Prostate gland (tissue), 2 donors: ENCODE measurements at places on chromosomes 11 and 22. TPM values are rescaled to one million over a fixed set of nuclear protein-coding genes. Genes with fewer than 3 reads are reported as not detected.

DNA sequence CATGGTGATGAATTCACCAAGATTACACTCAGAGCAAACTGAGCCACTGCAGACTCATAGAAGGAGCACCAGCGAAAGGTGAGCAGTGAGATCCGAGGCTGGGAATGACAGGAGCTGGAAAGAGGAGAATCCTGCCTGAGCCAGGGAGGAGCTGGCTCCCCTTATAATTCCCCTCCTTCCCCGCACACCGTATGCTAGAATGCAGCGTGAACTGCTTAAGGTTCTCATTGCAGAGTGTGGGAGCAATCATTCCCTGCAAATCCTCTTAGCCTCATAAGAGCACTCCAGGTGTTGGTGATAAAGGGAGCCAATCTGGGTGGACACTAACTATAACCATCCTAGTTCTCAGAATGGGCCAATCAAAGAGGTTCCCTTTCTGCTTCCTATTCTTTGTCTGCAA lies 127.6 kb upstream of the TEAD1 start:
- H3K27ac ChIP-seq: no peak overlapping the region
- no peaks in the 10 kb centered on the region for H3K4me1 ChIP-seq
- no peaks in the 10 kb centered on the region for H3K36me3 ChIP-seq
- no peak for DNase-seq
- H3K27me3 ChIP-seq: no peaks in the 10 kb centered on the region

GRCh38 chr22:17739196-17739975 lies 34.9 kb downstream of the BID start:
- no peak overlapping the region for H3K27ac ChIP-seq
- no peak for DNase-seq
- H3K27me3 ChIP-seq: no peaks in the 10 kb centered on the region
- no peaks in the 10 kb centered on the region for H3K4me1 ChIP-seq
- no peaks in the 10 kb centered on the region for H3K36me3 ChIP-seq
- no peak overlapping the region for H3K4me3 ChIP-seq

GRCh38 chr11:45606514-45607281 lies 58.7 kb downstream of the CHST1 start:
- no peak for DNase-seq
- no peaks in the 10 kb centered on the region for H3K27me3 ChIP-seq
- no peak overlapping the region for H3K27ac ChIP-seq

The IGLL5 gene
- total RNA-seq: not detected

- DNase-seq: peak; percentile 72
- no peak overlapping the region for H3K27ac ChIP-seq
- no peaks in the 10 kb centered on the region for H3K27me3 ChIP-seq
- no peaks in the 10 kb centered on the region for H3K36me3 ChIP-seq
These were observed 126.0 kb upstream of the MTNR1B start for GRCh38 chr11:92843455-92843854.

- no peaks in the 10 kb centered on the region for H3K27me3 ChIP-seq
- H3K4me3 ChIP-seq: no peak overlapping the region
- no peaks in the 10 kb centered on the region for H3K36me3 ChIP-seq
- peaks cover 12% of the 10 kb centered on the region for H3K4me1 ChIP-seq
These were observed 9.0 kb downstream of the USP2 start for GRCh38 chr11:119372260-119373058.

DNA sequence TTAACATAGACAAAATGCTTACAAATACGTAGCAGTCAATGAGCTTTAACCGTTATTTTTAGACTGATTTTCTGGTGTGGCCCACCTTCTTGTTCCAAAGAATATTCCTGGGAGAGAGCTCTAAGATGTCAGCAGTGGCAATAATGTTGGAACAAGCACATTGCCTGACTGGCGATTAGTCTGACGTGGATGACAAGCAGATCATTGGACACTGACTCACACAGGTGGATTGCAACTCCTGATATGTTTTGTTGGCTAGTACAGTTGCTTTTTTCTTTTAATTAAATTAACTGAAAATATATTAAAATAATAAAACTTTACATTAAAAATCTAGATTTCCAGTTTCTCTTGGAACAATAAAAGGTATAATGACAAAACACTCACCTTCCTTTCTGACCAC lies 78.0 kb downstream of the TENM4 start:
- no peak for DNase-seq
- H3K27ac ChIP-seq: no peak overlapping the region
- H3K36me3 ChIP-seq: no peaks in the 10 kb centered on the region
- H3K27me3 ChIP-seq: no peaks in the 10 kb centered on the region
- no peak overlapping the region for H3K4me3 ChIP-seq

DNA sequence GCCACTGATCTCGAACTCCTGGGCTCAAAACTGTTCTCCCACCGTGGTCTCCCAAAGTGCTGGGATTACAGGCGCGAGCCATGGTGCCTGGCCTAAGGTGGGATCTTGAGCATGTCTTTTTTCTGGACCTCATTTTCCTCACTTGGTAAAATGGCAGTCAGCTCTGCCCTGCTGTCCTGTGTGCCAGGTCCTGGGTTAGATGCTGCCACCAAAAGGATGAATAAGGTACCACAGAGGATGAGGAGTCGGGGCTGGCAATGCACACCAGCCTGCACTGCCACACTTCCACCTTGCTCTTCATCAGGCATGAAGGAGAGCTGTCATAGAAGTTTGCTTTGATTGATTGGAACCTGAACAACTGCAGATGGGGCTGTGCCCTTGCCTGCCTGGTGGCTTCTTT lies 32.3 kb downstream of the ACO2 start:
- H3K4me1 ChIP-seq: no peaks in the 10 kb centered on the region
- H3K27ac ChIP-seq: no peak overlapping the region
- no peaks in the 10 kb centered on the region for H3K27me3 ChIP-seq
- no peaks in the 10 kb centered on the region for H3K36me3 ChIP-seq

The PGA4 gene
- not detected for total RNA-seq

The RAB39A gene
- 0.97 TPM for total RNA-seq

GRCh38 chr11:118921929-118922744 lies 3.6 kb downstream of the BCL9L start:
- H3K4me3 ChIP-seq: peak overlapping the region; percentile 97
- H3K27me3 ChIP-seq: no peaks in the 10 kb centered on the region
- H3K4me1 ChIP-seq: peaks cover 61% of the 10 kb centered on the region

- H3K4me3 ChIP-seq: no peak overlapping the region
- no peaks in the 10 kb centered on the region for H3K27me3 ChIP-seq
- no peak for DNase-seq
- no peak overlapping the region for H3K27ac ChIP-seq
- no peaks in the 10 kb centered on the region for H3K36me3 ChIP-seq
These were observed 13.2 kb upstream of the OSBPL5 start for GRCh38 chr11:3178349-3178748.

The LIF gene
- 0.59 TPM for total RNA-seq

GRCh38 chr11:65130631-65131416 lies 3.5 kb downstream of the SYVN1 start:
- H3K27me3 ChIP-seq: no peaks in the 10 kb centered on the region
- peaks cover 40% of the 10 kb centered on the region for H3K36me3 ChIP-seq
- peaks cover 7% of the 10 kb centered on the region for H3K4me1 ChIP-seq
- no peak for DNase-seq
- H3K4me3 ChIP-seq: no peak overlapping the region

DNA sequence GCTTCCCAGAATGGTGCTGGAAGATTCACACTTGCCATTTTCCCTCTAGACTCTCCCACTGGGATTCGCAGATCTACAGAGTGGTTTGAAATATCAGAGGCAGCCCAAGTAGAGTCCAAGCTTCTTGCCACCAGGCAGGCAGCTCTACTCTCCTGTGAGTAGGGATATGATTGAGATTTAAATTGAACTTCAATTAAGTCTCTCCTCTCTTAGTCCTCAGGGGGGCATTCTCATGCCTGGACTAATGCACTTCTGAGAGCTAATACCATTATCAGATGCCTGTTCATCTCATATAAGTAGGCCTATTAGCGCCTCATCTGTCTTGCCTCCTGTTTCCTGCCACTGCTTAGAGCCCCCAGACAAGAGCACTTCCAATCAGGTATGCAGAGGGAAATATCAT lies 25.5 kb upstream of the AMPD3 start:
- H3K27ac ChIP-seq: no peak overlapping the region
- no peaks in the 10 kb centered on the region for H3K36me3 ChIP-seq
- H3K4me3 ChIP-seq: no peak overlapping the region

- no peak overlapping the region for H3K4me3 ChIP-seq
- no peak overlapping the region for H3K27ac ChIP-seq
- no peak for DNase-seq
- H3K27me3 ChIP-seq: no peaks in the 10 kb centered on the region
These were observed 102.8 kb downstream of the ARHGAP32 start for GRCh38 chr11:129089279-129089678.

GRCh38 chr11:75981546-75981945 lies 166.5 kb downstream of the UVRAG start:
- no peaks in the 10 kb centered on the region for H3K36me3 ChIP-seq
- H3K27me3 ChIP-seq: no peaks in the 10 kb centered on the region
- no peak overlapping the region for H3K27ac ChIP-seq
- DNase-seq: no peak
- no peak overlapping the region for H3K4me3 ChIP-seq
- H3K4me1 ChIP-seq: no peaks in the 10 kb centered on the region

DNA sequence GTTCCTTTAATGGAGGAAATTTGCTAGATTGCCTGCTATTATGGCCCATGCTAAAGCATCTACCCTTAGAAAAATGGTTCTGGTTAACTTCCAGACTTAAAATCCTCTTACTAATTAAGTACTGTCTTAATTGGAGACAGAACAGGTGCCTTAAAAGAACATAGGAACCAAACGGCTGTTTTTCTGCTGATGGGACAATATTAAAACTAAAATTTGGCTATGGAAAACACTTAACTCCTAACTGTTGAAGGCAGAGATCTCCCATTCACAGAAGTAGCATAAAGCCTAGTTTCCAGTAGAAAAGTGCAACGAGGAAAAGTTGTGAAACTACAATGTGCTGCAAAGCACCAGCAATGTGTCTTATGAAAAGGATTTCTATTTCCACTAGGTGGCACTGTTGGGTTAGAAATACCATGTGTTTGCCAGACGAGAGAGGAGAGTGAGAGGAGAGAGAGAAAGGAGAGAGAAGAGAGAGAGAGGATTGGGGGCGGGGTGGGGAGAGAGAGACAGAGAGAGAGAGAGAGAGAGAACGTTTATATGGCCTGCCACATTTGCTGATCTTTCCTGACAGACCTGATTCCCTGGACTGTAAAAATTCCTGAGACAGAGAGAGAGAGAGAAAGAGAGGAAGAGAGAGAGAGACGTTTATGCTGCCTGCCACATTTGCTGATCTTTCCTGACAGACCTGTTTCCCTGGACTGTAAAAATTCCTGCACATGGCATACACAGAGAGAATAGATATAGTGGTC lies 51.5 kb downstream of the FAM181B start:
- no peaks in the 10 kb centered on the region for H3K36me3 ChIP-seq
- peak overlapping the region; percentile 59 for H3K27ac ChIP-seq
- no peaks in the 10 kb centered on the region for H3K4me1 ChIP-seq
- H3K27me3 ChIP-seq: no peaks in the 10 kb centered on the region
- H3K4me3 ChIP-seq: no peak overlapping the region

GRCh38 chr11:126411971-126412381 lies 56.5 kb downstream of the ST3GAL4 start:
- no peaks in the 10 kb centered on the region for H3K36me3 ChIP-seq
- DNase-seq: no peak
- H3K4me3 ChIP-seq: no peak overlapping the region
- peaks cover 4% of the 10 kb centered on the region for H3K4me1 ChIP-seq
- H3K27me3 ChIP-seq: no peaks in the 10 kb centered on the region

The AP5B1 gene
- 15.4 TPM for total RNA-seq

- no peak for DNase-seq
- no peaks in the 10 kb centered on the region for H3K36me3 ChIP-seq
- no peaks in the 10 kb centered on the region for H3K4me1 ChIP-seq
- H3K4me3 ChIP-seq: no peak overlapping the region
These were observed 13.5 kb downstream of the PIK3IP1 start for GRCh38 chr22:31278626-31279326.

GRCh38 chr11:119907122-119907851 lies 178.3 kb upstream of the NECTIN1 start:
- no peak overlapping the region for H3K4me3 ChIP-seq
- DNase-seq: no peak
- no peaks in the 10 kb centered on the region for H3K27me3 ChIP-seq

- H3K27ac ChIP-seq: no peak overlapping the region
- DNase-seq: no peak
- no peaks in the 10 kb centered on the region for H3K4me1 ChIP-seq
- H3K4me3 ChIP-seq: no peak overlapping the region
- H3K36me3 ChIP-seq: no peaks in the 10 kb centered on the region
These were observed 79.9 kb downstream of the GRAMD1B start for GRCh38 chr11:123509737-123510578.

The APLNR gene
- total RNA-seq: not detected

The GATD1 gene
- 72.3 TPM for total RNA-seq

GRCh38 chr22:40190501-40190900 lies 12.8 kb downstream of the TNRC6B start:
- H3K4me3 ChIP-seq: no peak overlapping the region
- H3K27me3 ChIP-seq: no peaks in the 10 kb centered on the region
- H3K36me3 ChIP-seq: no peaks in the 10 kb centered on the region
- H3K4me1 ChIP-seq: peaks cover 8% of the 10 kb centered on the region

- no peak for DNase-seq
- no peaks in the 10 kb centered on the region for H3K27me3 ChIP-seq
- no peak overlapping the region for H3K4me3 ChIP-seq
- no peaks in the 10 kb centered on the region for H3K36me3 ChIP-seq
- no peaks in the 10 kb centered on the region for H3K4me1 ChIP-seq
These were observed 21.3 kb downstream of the NADSYN1 start for GRCh38 chr11:71474141-71474770.

GRCh38 chr11:19393941-19394340 lies 153.2 kb upstream of the E2F8 start:
- no peaks in the 10 kb centered on the region for H3K36me3 ChIP-seq
- no peak overlapping the region for H3K27ac ChIP-seq
- H3K4me1 ChIP-seq: no peaks in the 10 kb centered on the region
- peaks cover 2% of the 10 kb centered on the region for H3K27me3 ChIP-seq
- H3K4me3 ChIP-seq: no peak overlapping the region
- no peak for DNase-seq

- H3K4me1 ChIP-seq: no peaks in the 10 kb centered on the region
- H3K4me3 ChIP-seq: no peak overlapping the region
- no peaks in the 10 kb centered on the region for H3K27me3 ChIP-seq
- no peaks in the 10 kb centered on the region for H3K36me3 ChIP-seq
- DNase-seq: no peak
These were observed 25.4 kb downstream of the APIP start for GRCh38 chr11:34890812-34891211.

DNA sequence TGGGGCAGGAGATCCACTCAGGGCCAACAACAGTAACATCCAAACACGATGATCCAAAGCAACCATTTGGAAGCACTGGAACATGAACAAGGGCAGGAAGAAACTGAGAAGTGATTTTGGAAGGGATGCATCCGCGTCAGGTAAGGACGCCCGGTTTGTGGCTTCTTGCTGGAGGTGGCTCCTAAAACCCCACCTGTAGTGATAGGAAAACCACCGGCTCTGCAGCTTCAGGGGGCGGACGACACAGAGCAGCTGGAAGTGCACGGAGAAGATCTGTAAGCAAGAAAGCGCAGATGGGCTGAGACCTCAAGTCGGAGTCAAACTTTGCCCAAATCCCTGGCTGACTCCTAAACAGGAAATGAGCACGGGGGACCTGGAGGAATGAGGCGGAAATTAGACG lies 1066.1 kb downstream of the BRD1 start:
- H3K27me3 ChIP-seq: no peaks in the 10 kb centered on the region
- no peaks in the 10 kb centered on the region for H3K4me1 ChIP-seq
- H3K27ac ChIP-seq: no peak overlapping the region
- no peaks in the 10 kb centered on the region for H3K36me3 ChIP-seq
- no peak overlapping the region for H3K4me3 ChIP-seq
- no peak for DNase-seq

- no peaks in the 10 kb centered on the region for H3K4me1 ChIP-seq
- DNase-seq: peak; percentile 44
- no peak overlapping the region for H3K27ac ChIP-seq
- no peaks in the 10 kb centered on the region for H3K36me3 ChIP-seq
These were observed 132.8 kb upstream of the PITPNB start for GRCh38 chr22:28051787-28052356.
